Stimulated activated CD4-positive, alpha-beta T cell treated with anti-CD3 and anti-CD28 coated beads, TNF-alpha, amount 100 ng/mL, for 1 hour (primary cell): ENCODE measurements at places on chromosomes 6 and 20.

GRCh38 chr20:20369250-20370093 lies 1.6 kb downstream of the INSM1 start:
- DNase-seq, result no peak

DNA sequence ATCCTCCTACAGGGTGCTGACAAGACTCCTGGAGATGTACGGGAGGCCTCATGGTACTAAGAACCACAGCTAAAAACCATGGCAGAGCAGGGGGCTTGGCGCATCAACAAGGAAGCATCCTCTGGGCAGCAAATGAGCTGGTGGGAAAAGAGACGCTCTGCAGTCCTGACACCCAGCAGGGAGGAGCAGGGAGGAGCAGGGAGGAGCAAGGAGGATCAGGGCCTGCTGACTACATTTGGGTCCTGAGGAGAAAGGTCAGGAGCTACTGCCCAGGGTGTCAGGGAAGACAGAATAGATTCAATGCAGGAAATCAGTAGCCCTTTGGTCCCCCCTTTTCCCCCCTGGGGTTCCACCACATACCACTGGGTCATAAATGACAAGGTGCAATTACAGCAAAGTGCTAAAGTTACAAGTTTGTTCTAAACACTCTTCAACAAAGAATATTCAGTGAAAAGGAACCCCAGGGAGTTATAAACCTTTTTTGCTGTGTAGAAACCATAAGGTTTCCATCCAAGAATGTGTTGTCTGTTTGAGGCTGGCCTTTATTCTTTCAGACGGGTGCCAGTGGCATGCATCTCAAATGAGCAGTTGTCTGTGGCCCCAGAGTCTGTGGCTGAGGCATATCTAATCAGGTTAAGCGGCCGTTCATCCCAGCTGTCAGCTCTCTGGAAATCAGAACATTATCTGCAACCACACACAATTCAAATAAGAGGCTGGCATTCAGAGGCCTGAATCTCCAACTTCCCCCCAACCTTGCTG lies 325.0 kb downstream of the CDC5L start:
- DNase-seq, result no peak

GRCh38 chr6:85594197-85594930 lies 706 bp upstream of the SNX14 start:
- no peak for DNase-seq

- no peak for DNase-seq
Observed at GRCh38 chr6:74892091-74892490, 313.8 kb downstream of the COL12A1 start.

DNA sequence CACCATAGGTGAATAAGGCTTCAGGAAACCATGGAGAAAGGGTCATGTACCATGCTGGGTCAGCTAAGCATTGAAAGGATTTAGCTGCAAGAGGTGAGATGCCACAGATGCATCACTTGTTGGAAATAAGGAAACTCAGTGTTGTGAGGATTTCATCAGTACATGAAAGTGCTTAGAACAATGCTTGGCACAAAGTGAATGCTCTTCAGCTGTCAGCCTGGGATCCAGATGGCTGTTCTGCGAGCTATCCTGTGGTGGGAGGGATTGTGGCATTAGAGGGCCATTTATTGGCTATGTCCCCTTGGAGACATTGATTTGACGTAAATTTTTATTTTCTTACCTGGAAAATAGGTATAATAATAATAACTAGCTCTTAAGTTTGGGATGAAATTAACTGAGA lies 53.0 kb downstream of the ELOVL2 start:
- DNase-seq, result no peak

DNA sequence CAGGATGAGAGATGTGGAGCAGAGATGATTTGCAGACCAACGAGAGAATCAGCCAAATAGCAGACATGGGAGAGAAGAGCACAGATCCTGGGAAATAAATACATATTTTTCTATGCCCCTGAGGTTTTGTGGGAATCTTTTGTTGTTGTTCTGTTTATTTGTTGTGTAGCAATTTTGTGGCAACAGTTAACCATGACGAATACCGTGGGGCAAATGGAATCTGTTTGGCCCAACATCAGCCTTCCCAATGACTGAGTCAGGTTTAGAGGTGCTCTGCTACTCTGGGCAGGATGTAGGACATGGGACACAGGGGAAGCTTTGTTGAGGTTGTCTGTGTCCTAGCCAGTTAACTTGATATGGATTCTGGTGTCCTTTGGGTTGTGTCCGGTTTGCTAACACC lies 7.9 kb upstream of the SLC2A10 start:
- no peak for DNase-seq

DNA sequence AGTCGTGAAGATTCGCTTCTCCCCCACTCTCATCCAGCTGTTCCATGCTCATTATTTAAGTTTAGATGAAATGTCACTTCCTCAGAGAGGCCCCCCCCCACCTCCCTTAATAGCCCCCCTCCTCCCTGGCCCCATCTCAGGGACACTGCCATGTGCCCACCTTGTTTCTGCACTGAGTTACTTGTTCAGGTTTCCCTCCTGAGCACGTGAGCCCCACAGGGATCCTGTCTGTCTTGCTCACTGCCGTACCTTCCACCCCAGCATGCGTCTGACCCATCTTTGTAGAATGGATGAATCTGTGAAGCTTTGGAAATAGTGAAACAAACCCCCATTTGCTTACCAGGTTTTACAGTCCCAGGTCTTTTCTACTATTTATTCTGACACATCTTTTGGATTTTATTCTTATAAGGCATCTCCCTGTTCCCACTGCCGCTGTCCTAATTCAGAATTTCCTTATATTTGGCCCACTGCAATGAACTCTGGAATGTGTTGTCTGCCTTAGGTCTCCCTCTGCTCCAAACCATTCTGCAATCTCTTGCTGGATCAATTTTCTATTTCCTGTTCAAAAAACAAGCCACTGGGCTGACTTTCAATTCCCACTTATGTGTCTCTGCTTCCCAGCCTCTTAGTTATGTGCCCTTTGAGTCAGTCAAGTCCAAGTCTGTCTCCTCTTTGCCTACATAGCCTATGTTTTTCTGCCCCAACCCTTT lies 136.5 kb upstream of the ECI2 start:
- DNase-seq, result no peak

DNA sequence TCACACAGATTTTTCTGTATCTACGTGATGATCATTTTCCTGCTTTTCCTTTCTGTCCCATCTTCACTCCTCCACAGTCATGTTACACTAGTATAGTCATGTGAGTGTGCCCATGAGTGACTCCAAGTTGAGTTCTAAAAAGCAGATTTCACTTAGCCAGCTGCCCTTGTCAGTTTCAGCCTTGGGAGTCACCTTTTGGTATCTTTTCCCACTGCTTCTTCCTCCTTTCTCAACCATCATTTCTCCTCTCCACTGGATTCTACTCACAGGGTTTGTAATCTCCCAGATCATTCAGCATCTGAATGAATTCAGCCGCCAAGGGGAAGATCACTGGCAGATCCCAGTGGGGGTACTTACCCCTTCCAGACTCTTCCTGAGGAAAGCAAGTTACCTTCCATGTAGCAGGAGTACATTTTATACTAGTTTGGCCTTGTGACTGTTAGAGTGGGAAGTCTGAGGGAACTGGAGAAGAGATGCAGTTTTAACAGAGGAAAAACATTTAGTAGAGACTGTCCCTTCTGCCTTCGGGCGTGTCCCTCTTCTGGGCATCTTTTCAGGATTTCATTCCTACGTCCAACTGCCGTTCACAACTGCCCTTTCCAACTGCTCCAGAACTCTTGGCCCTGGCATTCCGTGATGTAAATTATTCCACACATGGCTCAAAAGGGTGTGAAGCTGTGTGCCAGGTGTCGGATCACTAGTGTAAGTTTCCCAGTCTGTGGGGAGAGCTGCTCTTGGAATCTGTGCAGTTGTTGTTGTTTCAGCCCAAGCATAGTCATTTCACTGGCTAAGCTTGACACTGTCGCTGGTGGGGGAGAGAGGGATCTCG lies 38.9 kb downstream of the BICRAL start:
- no peak for DNase-seq

DNA sequence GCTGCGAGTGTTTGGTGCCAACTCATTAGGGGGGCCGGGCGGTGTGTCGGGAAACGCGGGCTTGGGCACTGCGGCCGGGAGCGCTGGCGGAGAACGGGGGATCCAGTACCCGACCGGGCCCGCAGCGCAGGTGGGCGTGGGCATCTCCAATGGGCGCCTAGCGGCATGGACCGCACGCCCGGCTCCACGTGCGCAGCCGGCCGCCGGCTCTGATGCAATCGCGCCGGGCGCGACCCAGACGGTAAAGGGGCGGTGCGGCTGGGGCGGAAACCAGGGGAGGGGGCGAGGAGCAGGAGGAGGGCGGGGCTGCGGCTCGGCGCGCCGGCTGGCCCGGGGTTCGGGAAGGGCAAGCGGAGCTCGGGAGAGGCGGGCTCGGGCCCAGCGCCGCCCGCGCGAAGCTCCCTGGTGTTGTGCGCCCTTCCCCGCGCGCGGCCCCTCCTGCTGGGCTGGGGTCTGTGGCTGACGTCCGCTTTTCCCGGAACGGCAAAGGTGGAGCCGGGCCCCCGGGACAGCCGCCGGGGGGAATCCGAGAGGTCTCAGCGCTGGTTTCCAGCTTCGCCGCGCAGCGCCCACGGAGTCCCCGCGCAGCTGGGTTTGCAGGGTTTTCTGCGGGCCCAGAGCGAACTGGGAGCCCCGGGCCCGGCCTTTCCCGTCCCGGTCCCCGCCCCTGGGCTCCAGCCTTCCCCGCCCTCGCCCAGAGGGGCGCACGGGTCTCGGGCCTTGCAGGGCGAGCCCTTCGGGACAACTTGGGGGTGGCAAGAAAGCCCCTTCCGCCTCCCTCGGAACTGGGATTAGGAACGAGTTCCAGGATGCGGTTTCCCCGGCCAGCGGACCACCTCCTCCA lies 867 bp downstream of the MTHFD1L start:
- DNase-seq, result peak; percentile 55

DNA sequence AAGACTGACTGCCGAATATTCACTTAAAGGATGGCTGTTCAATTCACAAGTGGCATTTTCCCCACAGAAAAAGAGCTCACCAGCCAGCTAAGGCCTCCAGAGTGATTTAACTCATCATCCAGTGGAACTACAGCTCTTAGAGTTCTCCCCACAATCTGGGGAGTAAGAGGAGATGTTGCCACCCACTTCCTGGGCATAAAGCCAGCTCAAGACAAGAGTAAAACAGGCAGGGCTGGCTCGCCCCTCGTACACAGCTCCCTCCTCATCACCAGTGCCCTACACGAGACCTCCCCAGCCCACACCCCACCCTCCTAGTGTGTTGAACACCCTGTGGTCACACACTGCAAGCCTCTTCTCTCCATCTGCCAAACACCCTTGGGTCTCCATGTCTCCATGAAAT lies 47.2 kb upstream of the IPCEF1 start:
- no peak for DNase-seq

GRCh38 chr6:134870677-134871498 lies 79.0 kb downstream of the ALDH8A1 start:
- no peak for DNase-seq

DNA sequence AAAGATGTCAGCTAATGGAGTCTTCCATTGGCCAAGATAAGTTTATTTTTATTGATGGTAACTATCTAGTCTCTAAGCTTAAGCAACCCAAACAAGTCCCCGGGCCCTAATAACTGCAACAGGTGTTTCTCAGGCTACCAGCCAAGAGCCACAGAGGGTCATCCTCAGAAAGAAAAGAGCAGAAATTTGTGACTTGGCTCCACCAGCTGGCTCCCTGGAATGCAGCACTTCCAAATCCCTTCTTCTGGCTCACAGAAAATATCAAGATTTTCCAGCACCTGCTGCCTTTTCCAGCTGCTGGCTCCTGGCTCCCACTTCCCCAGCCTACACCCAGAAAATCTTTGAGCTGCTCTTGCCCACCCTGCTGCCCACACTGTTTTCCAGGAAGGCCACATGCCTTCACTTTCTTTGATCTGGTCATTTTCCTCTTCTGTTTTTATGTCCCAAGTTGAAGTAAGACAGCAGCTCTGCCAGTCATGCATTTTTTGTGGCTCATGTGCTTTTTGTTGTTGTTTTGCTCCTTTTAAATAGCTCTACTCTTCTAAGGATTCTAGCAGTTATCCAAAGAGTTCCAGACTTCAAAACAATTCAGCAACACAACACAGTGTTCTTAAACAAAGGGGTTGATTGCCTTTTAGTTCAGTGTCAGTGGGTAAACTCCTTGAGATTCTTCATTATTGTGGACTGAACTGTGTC lies 151.0 kb upstream of the SMLR1 start:
- DNase-seq, result no peak
